Astrocyte (in vitro differentiated cells and primary cell): ENCODE measurements at places on chromosomes 7 and 10. TPM values are rescaled to one million over a fixed set of nuclear protein-coding genes. Genes with fewer than 3 reads are reported as not detected.

NPSR1 gene
- total RNA-seq = not detected in 2 replicates

UCN3 gene
- not detected in 2 replicates for total RNA-seq

NKX6-2 gene
- total RNA-seq = not detected in 2 replicates

DNA sequence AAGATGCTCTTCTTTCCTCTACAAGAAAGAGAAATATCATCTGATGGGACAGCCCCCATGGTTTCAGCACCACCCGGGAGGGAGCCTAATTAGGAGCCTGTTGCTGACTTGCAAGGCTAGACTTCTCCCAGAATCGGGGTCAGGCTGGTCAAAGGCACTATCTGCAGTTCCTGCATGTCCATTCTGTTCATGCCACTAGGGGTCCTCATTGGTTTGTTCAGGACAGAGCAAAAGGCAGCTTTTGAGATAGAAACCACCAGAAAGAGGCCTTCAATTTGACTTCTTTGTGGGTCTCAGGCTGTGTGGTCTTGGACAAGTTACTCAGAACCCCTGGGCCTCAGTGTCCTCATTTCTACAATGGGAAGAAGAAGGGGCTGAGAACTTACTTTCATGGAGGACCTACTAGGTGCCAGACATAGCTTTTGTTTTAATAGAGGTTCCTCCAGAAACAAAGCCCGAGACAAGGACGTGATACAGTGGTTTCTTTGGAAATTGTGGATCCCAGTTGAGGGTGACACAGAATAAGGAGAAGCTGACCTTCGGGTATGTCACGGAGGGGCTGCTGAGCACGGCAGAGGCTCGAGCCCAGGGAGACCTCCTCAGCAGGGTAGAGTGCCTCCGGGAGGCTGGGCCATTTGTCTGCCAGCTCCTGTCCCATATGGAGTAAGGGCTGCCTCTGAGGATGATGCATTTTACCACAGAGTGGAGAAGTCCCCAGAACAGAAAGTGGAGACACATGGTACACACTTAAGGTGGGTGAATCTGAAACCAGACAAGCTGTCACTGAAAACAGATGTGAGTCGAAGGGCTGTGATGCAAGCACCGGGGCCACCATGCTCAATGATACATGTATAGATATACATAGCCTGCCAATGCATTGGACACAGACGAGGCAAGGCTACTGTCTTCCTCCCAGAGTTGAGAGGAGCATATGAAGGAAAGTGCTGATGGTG lies 33.1 kb upstream of the NEUROD6 start:
- no peaks in the 10 kb centered on the region for H3K4me1 ChIP-seq
- no peaks in the 10 kb centered on the region for H3K36me3 ChIP-seq
- H3K27ac ChIP-seq = no peak overlapping the region
- DNase-seq = peak; percentile 29
- H3K27me3 ChIP-seq = no peaks in the 10 kb centered on the region
- no peak overlapping the region for H3K4me3 ChIP-seq

GRCh38 chr7:49669692-49670260 lies 103.7 kb upstream of the VWC2 start:
- H3K36me3 ChIP-seq = no peaks in the 10 kb centered on the region
- no peak for DNase-seq
- H3K27ac ChIP-seq = no peak overlapping the region
- H3K27me3 ChIP-seq = no peaks in the 10 kb centered on the region
- no peaks in the 10 kb centered on the region for H3K4me1 ChIP-seq

DNA sequence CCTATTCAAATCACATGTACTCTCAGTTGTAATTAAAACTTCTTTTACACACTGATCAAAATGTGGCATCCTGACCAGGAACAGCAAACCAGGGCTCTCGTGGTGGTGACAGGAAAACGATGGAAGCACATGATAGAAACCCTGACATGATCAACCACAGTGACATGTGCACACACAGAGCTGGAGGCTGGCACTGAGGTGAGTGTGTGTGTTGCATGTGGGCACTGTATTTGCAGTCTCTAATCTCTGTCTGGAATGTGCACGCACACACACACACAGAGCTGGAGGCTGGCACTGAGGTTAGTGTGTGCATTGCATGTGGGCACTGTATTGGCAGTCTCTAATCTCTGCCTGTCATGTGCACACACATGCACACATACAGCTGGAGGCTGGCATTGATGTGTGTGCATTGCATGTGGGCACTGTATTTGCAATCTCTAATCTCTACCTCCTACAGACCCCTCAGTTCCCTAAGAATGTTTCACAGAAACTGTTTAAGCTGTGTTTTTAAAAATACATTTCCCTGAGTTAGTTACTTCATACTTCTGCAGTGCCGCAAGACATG lies 406.9 kb downstream of the SFMBT2 start:
- DNase-seq = no peak
- H3K27ac ChIP-seq = no peak overlapping the region
- H3K4me3 ChIP-seq = no peak overlapping the region
- no peaks in the 10 kb centered on the region for H3K36me3 ChIP-seq
- H3K4me1 ChIP-seq = no peaks in the 10 kb centered on the region

- H3K27ac ChIP-seq = peak overlapping the region; percentile 99
- no peaks in the 10 kb centered on the region for H3K36me3 ChIP-seq
- H3K27me3 ChIP-seq = no peaks in the 10 kb centered on the region
- peaks cover 8% of the 10 kb centered on the region for H3K4me1 ChIP-seq
- peak overlapping the region; percentile 95 for H3K4me3 ChIP-seq
These were observed 744 bp downstream of the CREM start for GRCh38 chr10:35127289-35127891.

DNA sequence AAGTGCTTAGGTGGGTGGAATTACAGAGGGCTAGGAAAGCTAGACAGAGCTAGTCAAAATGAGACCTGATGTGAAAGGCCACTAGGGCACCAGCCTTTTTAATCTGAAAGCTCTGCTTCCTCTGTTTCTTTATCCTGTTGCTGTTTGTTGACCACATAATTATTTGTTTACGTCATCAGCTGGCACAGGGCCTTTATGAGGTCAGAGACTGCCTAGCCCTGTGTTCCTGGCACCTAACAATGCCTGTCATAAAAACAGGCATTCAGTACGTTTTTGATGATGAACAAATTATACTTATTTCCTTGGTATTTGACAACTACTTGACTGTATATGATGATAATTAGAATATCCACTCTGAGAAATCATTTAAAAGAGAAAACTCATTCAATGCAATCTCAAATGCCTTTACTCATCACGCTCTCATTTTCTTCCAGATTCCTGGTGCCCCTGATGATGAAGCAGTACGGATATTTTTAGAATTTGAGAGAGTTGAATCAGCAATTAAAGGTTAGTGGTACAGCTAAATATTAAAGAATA lies 26.0 kb downstream of the RBM17 start:
- H3K27me3 ChIP-seq = no peaks in the 10 kb centered on the region
- DNase-seq = peak; percentile 73
- H3K36me3 ChIP-seq = peaks cover 41% of the 10 kb centered on the region
- peak overlapping the region; percentile 77 for H3K27ac ChIP-seq
- H3K4me3 ChIP-seq = no peak overlapping the region

- DNase-seq = peak; percentile 56
- H3K4me3 ChIP-seq = peak overlapping the region; percentile 2
- peaks cover 18% of the 10 kb centered on the region for H3K4me1 ChIP-seq
- H3K27me3 ChIP-seq = no peaks in the 10 kb centered on the region
These were observed 225.9 kb downstream of the TRIL start for GRCh38 chr7:28732071-28732869.

- DNase-seq = no peak
- H3K4me1 ChIP-seq = no peaks in the 10 kb centered on the region
- no peak overlapping the region for H3K4me3 ChIP-seq
- H3K27ac ChIP-seq = no peak overlapping the region
- no peaks in the 10 kb centered on the region for H3K36me3 ChIP-seq
These were observed 25.9 kb upstream of the PTPRZ1 start for GRCh38 chr7:121847041-121847440.

GRCh38 chr10:79331226-79331625 lies 16.0 kb upstream of the PPIF start:
- no peak for DNase-seq
- no peaks in the 10 kb centered on the region for H3K36me3 ChIP-seq
- H3K4me1 ChIP-seq = peaks cover 13% of the 10 kb centered on the region
- H3K27me3 ChIP-seq = no peaks in the 10 kb centered on the region
- peak overlapping the region; percentile 28 for H3K27ac ChIP-seq
- no peak overlapping the region for H3K4me3 ChIP-seq

GRCh38 chr7:78607099-78607498 lies 808.5 kb downstream of the PHTF2 start:
- DNase-seq = no peak
- no peaks in the 10 kb centered on the region for H3K36me3 ChIP-seq
- no peak overlapping the region for H3K4me3 ChIP-seq
- no peaks in the 10 kb centered on the region for H3K27me3 ChIP-seq
- no peak overlapping the region for H3K27ac ChIP-seq

DNA sequence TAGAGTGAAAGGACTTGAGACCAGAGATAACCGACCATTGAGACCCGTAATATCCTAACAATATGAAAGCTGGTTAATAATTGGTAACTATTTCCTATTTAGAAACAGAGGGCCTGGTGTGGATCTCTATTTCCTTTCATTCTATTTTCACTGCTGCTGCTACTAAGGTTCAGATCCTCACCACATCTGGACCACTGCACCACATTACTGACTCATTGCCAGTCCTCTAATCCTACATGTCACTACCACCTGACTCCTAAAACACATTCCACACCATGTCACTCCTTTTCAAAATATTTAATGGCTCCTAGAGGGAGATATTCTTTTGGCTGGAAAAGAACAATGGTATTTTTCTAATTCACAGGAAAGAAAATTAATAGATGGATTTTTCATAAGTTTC lies 6.4 kb downstream of the USP54 start:
- H3K4me1 ChIP-seq = peaks cover 9% of the 10 kb centered on the region
- H3K4me3 ChIP-seq = no peak overlapping the region
- no peak overlapping the region for H3K27ac ChIP-seq
